Thoracic aorta (tissue), 2 donors: ENCODE measurements at places on chromosomes 4 and X.

- no peak for DNase-seq
Observed at GRCh38 chr4:53197772-53198142, 168.1 kb downstream of the SCFD2 start.

GRCh38 chrX:29587107-29587506, 628.3 kb upstream of the MAGEB2 start:
- DNase-seq: no peak

- no peak for DNase-seq
Observed at GRCh38 chr4:77880784-77881183, 18.2 kb downstream of the MRPL1 start.

GRCh38 chrX:144732588-144732987, 514.7 kb upstream of the SPANXN1 start:
- no peak for DNase-seq

- no peak for DNase-seq
Observed at GRCh38 chr4:98444371-98444770, 183.2 kb downstream of the RAP1GDS1 start.

DNA sequence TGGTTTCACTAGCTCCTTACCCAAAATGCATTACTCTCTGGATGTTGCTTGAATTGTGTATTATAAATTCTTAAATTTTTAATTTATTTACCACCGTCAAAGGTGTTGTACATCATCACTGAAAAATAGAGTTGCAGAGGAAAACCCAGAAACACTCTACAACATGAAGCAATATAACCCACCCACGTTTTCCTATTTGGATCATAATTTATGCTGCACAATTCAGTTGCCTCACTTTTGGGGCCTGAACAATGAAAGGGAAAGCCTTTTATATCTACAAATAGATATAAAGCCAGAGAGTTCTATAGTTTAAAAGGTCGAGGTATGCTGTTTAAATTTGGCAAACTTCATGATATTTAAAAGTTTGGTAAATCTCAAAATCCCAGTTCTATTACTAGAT, 115.4 kb downstream of the MGST2 start:
- DNase-seq: no peak

DNA sequence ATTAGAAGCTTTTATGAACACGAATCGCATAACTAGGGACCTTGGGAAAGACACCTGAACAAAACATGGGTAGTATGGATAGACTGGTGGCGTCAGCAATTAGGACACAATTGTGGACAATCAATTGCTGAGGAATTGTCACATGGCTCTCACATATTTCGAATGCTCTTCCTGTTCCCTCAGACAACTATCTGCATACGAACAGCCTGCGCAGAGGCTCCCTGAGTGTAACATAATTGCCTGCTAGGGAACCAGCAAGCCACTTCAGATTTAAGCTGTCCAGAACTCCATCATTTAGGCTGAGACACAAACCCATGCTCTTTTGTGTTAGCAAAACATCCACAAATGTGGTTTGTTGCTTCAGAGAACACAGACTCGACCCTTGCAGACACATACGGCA, 160.8 kb downstream of the MGST2 start:
- no peak for DNase-seq

- no peak for DNase-seq
Observed at GRCh38 chr4:176805155-176805554, 12.4 kb upstream of the VEGFC start.

DNA sequence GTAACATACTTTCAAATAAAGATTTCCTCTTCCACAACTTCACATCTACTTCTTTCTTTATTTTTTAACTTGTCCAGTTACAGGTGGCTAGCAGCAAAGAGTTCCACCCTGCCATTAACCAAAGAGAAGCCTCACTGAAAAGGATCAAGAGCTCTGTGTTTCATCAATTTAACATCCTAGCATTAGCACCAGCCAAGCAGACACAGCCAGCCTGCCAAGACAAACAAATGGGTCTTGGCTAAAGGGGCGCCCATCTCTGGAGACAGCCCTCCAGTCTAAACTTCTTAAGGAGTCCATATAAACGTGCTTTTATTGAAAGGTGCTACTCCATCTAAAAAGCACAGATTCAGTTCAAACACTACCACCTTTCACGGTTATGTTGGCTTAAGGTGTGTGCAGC, 105.3 kb downstream of the ADAMTS3 start:
- DNase-seq: no peak

DNA sequence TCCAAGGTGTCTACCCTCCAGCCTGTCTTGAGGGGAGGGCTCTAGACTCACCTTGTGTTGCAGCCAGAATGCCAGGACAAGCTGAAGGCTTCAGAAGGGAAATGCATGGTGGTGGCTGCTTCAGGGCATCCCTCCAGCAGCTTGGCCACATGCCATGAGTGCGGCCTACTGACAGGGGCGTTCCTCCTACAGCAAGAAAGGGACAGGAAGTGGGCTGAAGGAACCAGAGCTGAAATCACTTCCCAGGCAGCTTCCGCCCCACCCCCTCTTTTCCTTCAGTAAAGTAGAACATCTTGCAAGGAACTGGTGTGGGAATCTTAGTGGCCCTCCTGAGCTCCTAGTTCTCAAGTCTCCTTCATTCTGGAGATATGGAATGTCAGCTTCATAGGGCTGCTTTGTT, 167.5 kb upstream of the DGKK start:
- DNase-seq: no peak

GRCh38 chr4:11106759-11107158, 321.9 kb downstream of the HS3ST1 start:
- DNase-seq: no peak

DNA sequence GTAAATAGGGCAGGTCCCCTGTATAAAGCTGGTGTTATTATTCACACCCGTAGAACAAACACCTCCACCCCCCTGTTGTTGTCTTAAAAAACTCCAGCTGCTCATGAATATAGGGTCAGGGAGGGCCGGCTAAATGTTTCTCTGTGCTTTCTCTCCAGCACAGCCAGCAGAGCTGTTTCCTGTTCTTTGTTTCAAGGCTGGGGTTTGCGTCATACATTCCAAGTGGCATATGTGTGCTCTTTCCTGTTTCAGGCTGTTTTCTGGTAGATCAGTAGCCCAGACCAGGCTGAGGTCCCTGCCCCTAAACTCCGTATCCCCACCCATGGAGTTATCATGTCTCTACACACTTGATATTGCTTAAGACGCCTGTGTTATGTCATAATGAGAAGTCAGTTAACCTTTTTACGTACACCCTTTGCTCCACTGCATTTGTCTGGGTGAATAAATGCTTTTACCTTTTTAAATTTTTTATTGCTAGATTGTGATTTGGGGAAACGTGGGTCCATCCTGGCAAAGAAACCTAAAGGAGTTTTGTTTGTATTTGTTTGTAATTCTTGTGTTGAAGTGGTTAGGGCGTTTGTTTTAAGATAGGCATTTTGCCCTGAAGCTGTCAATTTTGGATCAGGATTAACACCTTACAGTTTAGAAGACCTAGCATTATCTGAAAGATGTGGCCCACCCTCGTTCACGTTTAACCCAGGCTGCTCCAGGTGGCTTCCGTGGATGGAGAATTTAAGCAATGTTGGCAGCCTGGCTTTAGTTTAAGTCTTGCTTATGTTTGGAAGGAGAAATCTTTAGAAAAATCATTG, 3.3 kb downstream of the KLF3 start:
- DNase-seq: peak; percentile 74

- DNase-seq: no peak
Observed at GRCh38 chrX:15849555-15849954, 5.1 kb downstream of the AP1S2 start.

GRCh38 chrX:12332786-12333347, 194.6 kb downstream of the FRMPD4 start:
- no peak for DNase-seq

DNA sequence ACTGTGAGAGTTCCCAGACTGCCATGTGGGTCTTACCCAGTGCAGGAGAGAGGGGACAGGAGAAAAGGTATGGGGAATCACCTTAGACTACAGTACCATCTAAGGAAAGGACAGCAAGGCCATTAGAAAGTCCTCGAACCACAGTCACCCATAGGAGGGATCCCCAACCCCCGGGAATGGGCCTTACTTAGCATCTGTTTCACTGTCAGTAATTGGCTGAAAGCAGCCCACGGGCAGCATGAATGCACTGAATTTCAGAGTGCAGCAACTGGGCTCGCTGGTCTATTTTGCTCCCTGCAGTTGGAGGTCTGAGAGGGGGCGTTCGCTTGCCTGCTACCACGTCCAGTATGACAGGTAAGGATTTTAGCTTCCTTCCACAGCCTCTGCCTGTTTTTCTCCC, 50.4 kb upstream of the KLHL8 start:
- DNase-seq: no peak

DNA sequence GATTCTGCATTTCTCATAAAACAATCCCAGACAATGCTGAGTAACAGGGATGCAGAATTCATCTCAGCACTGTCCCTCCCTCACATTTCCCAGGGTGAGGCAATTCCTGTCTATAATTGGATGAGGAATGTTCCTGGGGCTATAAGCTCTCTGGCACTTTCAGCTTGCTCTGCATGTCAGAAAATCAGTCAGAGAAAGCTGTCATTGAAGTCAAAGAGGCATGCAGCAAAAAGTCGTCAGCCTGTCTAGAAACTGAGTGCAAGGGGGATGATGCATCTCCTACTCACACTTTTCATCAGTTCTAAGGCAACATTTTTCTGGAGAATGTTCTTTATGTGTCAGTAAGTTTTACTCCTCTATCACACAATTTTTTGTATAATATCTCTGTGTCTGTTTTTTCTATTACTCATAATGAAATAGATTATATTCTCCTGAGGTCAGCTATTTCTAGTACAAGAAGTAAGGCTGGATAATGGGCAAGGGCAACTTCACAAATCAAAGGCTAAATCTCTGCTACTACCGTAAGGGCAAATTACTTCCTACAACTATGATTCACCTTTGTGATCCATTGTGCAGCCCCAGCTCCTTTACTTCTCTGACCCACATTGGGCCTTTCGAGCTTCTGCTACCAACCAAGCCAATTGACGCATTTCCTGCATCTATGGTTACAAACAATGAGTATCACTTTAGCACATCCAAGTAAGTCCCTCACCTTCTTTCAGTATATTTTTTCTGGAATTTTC, 56.0 kb downstream of the TASL start:
- no peak for DNase-seq

DNA sequence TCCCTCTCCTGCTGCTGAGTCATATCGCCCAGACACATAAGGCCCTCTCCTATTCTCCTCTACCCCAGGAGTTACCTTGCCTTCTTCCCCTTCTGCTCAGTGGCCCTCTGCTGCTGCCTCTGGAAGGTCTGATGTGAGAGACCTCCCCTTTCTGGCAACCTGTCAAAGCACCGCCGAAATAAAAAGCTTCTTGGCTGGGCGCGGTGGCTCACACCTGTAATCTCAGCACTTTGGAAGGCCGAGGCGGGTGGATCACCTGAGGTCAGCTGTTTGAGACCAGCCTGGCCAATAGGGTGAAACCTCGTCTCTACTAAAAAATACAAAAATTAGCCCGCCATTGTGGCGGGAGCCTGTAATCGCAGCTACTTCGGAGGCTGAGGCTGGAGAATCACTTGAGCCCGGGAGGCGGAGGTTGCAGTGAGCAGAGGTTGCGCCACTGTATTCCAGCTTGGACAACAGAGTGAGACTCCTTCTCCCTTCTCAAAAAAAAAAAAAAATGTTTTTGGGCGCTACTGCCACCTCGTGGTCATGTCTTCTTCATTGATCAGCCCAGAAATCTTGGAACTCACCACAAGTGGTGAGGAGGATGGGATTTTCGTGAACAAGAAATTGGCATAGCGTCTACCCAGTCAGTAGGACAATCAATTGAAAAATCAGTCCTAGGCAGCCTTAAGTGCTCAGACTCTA, 8.6 kb upstream of the ZXDA start:
- no peak for DNase-seq
